ENCODE measurements at places on chromosomes 13 and 19. TPM values are rescaled to one million over a fixed set of nuclear protein-coding genes. Genes with fewer than 3 reads are reported as not detected.

DNA sequence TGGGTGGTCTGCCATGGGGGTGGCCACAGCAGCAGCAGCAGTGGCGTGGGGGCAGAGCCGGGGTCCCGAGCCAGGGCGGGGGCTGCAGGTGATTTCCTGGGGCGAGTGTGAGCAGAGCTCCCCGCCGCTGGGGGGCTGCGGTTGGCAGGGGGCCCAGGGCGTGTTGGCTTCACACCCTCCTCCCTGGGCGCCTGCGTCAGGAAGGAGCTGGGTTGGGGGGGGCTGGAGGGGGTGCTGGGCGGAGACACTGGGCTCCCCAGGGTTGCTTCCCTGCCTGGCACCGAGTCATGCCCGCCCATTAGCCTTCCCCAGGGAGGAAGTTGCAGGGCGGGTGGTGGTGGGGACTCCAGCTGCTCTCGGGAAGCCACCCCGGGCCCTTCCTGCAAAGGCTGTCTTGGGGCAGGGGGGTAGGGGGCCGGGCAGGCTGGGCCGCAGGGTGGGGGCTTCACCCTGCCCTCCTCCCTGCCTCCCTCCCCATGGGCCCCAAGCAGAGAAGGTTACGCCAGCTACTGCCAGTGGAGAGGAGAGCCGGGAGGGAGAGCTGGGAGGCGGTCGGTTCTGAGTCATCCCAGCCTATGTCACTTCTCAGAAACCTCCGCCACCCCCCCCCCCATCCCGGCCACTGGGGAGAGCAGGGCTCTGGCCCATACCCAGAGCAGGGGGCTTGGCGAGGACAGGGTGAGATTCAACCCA, 4.6 kb downstream of the MIDN start:
- H3K4me3 ChIP-seq = peak overlapping the region; percentile 87
- peaks cover 52% of the 10 kb centered on the region for H3K36me3 ChIP-seq
- peaks cover 71% of the 10 kb centered on the region for H3K4me1 ChIP-seq
- peak overlapping the region; percentile 87 for H3K27ac ChIP-seq
- DNase-seq = no peak

DNA sequence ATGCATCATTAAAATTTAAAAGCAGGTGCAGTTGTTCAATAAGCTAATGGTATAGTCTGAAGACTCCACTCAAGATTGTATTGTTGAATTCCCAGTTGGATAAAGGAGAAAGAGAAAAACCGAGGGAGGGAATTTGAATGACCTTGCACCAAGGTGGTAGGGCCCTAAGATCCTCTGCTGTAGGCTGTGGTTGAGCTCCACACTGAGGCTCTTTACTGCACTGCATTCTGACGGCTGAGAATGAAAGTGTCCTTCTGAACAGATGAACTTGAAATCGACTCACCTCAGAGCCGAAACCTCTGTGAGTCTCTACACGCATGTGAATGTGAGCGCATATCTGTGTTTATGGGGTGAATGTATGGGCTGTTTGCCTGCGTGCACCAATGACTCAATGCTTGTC, 388.9 kb upstream of the DACH1 start:
- no peak overlapping the region for H3K4me3 ChIP-seq
- H3K4me1 ChIP-seq = no peaks in the 10 kb centered on the region
- H3K27ac ChIP-seq = no peak overlapping the region
- DNase-seq = no peak

DNA sequence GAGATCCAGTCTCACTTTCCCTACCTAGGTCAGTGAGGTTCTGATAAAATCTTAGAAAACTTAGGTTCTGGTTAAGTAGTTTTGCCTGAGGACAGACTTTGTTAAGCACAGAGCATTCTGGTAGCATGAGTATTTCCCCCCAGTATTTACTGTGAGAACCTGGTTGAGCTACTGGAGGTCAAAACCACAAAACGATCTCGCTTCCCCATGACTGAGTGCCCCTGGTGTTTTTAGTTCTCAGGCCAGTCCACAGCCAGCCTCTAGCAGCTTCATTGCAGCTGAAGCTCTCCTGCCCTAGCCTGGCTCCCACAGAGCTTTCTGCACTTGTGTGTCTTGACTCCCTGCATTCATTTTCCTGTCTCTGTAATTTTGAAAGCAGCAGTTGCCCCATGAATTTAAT, 1138.2 kb downstream of the UQCRFS1 start:
- no peak overlapping the region for H3K27ac ChIP-seq
- H3K36me3 ChIP-seq = no peaks in the 10 kb centered on the region
- H3K4me1 ChIP-seq = no peaks in the 10 kb centered on the region

DNA sequence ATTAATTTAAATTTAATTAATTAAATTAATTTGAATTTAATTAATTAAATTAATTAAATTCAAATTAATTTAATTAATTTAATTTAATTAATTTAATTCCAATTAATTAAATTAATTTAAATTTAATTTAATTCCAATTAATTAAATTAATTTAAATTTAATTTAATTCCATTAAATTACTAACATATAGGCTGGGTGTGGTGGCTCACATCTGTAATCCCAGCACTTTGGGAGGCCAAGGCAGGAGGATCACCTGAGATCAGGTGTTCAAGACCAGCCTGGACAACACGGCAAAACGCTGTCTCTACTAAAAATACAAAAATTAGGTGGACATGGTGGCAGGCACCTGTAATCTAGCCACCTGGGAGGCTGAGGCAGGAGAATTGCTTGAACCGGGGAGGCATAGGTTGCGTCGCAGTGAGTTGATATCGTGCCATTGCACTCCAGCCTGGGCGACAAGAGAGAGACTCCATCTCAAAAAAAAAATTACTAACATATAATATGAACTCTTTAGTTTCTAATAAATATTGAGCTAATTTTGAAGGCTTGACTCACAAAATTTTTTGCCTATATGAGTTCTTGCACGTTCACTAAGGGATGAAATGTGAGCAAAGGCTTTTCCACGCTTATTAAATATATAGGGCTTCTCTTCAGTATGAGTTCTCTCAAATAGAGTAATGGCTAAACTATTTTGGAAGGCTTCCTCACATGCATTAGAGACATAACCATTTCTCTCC, 9.0 kb upstream of the USP29 start:
- H3K36me3 ChIP-seq = no peaks in the 10 kb centered on the region
- H3K27ac ChIP-seq = no peak overlapping the region
- H3K4me1 ChIP-seq = no peaks in the 10 kb centered on the region

Gene FFAR3
- total RNA-seq = not detected

Gene SIGLECL1
- total RNA-seq = not detected

Gene ZNF723
- total RNA-seq = not detected

GRCh38 chr19:35436477-35437405, 11.3 kb upstream of the FFAR2 start:
- peaks cover 18% of the 10 kb centered on the region for H3K4me1 ChIP-seq
- H3K4me3 ChIP-seq = no peak overlapping the region
- no peak for DNase-seq
- no peaks in the 10 kb centered on the region for H3K36me3 ChIP-seq
- no peak overlapping the region for H3K27ac ChIP-seq
- peaks cover 12% of the 10 kb centered on the region for H3K27me3 ChIP-seq

DNA sequence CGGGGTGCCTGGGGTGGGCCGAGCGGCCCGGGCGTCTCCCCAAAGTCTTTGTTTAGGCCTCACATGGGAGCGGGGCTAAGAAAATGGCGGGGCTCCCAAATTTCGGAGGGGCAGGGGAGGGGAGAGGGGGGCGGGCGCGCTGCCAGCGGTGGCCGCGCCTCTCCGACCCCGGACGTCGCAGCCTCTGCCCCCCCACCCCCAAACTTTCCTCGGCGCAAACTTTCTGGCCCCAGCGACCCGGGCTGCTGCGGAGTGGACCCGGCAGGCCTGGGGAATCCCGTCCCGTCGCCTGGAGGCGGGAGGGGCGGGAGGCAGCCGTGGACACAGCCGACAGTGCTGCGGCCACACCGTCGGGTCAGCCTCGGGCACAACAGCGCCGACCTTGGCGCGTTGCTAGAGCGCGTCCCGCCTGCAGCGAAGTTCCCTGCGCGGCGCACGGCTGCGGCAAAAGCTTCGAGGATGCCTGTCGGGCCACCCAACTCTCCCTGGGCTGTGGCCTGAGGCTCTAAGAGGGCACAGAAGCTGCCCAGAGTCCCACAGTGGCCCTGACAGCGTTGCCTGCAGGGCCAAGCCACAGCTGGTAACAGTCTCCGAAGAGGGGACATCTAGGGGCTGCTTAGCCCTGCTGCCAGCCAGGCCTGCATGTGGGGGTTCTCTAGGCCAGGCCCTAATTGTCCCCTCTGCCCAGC, 1.3 kb downstream of the NFIX start:
- H3K4me1 ChIP-seq = peaks cover 15% of the 10 kb centered on the region
- DNase-seq = no peak
- H3K27me3 ChIP-seq = no peaks in the 10 kb centered on the region
- no peaks in the 10 kb centered on the region for H3K36me3 ChIP-seq
- H3K27ac ChIP-seq = no peak overlapping the region

Gene ZNF541
- 0.88 TPM for total RNA-seq

- H3K27me3 ChIP-seq = no peaks in the 10 kb centered on the region
- no peak overlapping the region for H3K27ac ChIP-seq
- peaks cover under 1% of the 10 kb centered on the region for H3K4me1 ChIP-seq
- H3K4me3 ChIP-seq = no peak overlapping the region
- DNase-seq = no peak
Measured at GRCh38 chr13:42976066-42976465, 16.0 kb downstream of the EPSTI1 start.

Gene CHMP2A
- 60.5 TPM for total RNA-seq

Gene IZUMO1
- total RNA-seq = not detected

DNA sequence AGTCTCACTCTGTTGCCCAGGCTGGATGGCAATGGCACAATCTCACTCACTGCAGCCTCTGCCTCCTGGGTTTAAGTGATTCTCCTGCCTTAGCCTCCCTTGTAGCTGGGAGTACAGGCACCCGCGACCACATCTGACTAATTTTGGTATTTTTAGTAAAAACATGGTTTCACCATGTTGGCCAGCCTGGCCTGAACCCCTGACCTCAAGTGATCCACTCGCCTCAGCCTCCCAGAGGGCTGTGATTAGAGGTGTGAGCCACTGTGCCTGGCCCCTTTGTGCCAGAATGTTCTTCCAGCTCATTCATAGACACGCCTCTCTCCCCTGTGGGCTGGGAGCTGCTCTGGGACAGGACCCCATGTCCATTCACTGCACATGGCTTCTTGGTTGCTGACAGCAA, 9.1 kb downstream of the MYDGF start:
- no peak for DNase-seq
- H3K4me1 ChIP-seq = no peaks in the 10 kb centered on the region
- no peak overlapping the region for H3K27ac ChIP-seq

Gene ENOX1
- not detected for total RNA-seq

- no peaks in the 10 kb centered on the region for H3K36me3 ChIP-seq
- peaks cover 27% of the 10 kb centered on the region for H3K4me1 ChIP-seq
- no peaks in the 10 kb centered on the region for H3K27me3 ChIP-seq
- no peak overlapping the region for H3K27ac ChIP-seq
- H3K4me3 ChIP-seq = no peak overlapping the region
Measured at GRCh38 chr13:51925865-51926527, 64.2 kb downstream of the CCDC70 start.

GRCh38 chr13:73832128-73832588, 302.0 kb downstream of the KLF12 start:
- H3K4me3 ChIP-seq = no peak overlapping the region
- no peak overlapping the region for H3K27ac ChIP-seq
- peak; percentile 22 for DNase-seq
- no peaks in the 10 kb centered on the region for H3K36me3 ChIP-seq
- H3K4me1 ChIP-seq = peaks cover 8% of the 10 kb centered on the region
- no peaks in the 10 kb centered on the region for H3K27me3 ChIP-seq

DNA sequence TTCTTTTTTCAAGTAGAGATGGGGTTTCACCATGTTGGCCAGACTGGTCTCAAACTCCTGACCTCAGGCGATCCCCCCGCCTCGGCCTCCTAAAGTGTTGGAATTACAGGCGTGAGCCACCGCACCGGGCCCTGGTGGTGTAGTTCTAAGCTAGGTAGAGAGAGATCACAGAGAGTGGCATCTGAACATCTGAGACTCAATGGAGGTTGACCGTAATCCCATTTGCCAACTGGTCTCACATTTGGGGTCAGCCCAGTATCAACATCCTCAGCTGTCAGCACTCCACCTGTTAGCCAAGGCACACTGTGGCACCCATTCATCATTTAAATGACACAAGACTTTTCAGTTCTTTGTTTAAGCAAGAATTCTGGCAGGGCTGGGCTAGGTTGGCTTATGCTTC, 8.1 kb downstream of the SELENOW start:
- no peak overlapping the region for H3K4me3 ChIP-seq
- no peak for DNase-seq
- no peak overlapping the region for H3K27ac ChIP-seq

GRCh38 chr13:39877134-39877533, 221.7 kb downstream of the COG6 start:
- H3K27ac ChIP-seq = no peak overlapping the region
- no peak for DNase-seq
- H3K4me1 ChIP-seq = no peaks in the 10 kb centered on the region

DNA sequence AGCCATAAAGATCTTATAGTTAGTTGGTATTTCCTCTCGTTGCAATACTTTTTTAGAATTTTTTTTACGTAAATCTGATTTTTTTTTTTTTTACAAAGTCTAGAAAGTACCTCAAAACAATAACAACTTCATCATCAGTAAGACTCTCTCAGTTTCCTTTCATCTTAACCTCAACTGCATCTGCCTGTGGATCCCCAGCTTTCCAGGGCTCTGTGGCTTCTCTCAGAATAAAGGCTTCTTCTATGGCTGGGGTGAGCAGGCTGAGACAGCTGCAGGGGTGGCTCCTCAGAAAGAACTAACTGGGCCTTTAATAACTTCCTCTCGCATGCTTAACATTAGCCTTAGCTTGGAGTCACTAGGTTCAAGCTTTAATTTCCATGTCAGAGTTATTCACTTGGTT, 4.2 kb downstream of the ZNF506 start:
- DNase-seq = peak; percentile 93
- peaks cover 70% of the 10 kb centered on the region for H3K4me1 ChIP-seq
- H3K36me3 ChIP-seq = peaks cover 35% of the 10 kb centered on the region

- H3K27me3 ChIP-seq = no peaks in the 10 kb centered on the region
- H3K36me3 ChIP-seq = no peaks in the 10 kb centered on the region
- DNase-seq = no peak
- no peak overlapping the region for H3K4me3 ChIP-seq
Measured at GRCh38 chr13:95444006-95444730, 108.4 kb upstream of the CLDN10 start.

DNA sequence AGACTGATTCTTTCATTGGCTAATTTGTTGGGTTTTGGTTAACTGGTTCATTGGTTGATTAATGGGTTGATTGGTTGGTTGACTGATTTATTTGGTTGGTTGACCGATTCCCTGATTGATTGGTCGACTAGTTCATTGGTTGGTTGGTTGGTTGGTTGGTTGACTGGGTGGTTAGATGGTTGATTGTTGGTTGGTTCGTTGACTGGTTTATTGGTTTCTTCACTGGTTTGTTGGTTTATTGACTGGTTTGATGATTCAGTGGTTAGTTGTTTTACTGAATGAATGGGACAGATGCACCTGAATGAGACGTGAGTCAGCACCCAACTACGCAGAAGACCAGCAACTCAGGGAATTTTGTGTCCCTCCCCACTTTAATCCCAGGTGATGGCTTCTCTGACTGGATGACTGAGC, 2.7 kb upstream of the NUP62 start:
- peaks cover 7% of the 10 kb centered on the region for H3K36me3 ChIP-seq
- no peak overlapping the region for H3K4me3 ChIP-seq
- H3K27ac ChIP-seq = no peak overlapping the region
- H3K4me1 ChIP-seq = peaks cover 58% of the 10 kb centered on the region
- no peak for DNase-seq

All from CD4-positive, alpha-beta T cell (primary cell).